Thoracic aorta (tissue), 2 donors: ENCODE measurements at places on chromosomes 5 and 9.
A peak's percentile ranks its signal among the peaks of the same experiment; 100 is the strongest.

DNA sequence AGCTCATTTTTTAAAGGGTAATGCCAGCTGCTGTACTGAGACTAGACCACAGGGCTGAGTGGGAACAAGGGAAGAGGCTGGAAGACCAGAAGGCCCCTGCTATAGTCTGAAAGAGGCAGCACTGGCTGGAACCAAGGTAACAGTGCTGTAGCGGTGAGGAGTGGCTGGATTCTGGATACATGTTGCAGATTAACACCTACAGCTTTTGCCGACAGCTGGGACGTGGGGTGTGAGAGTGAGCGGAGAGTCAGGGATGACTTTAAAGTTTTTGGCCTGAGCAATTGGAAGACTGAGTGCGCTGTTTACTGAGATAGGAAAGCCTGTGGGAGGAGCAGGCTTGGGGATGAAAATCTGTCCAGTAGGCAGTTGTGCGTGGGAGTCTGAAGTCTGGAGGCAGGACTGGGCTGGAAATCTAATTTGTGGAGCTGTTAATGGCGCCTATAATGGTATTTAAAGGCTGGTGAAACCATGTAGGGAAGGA is 26.5 kb downstream of the AQP7 start:
- no peak for DNase-seq

DNA sequence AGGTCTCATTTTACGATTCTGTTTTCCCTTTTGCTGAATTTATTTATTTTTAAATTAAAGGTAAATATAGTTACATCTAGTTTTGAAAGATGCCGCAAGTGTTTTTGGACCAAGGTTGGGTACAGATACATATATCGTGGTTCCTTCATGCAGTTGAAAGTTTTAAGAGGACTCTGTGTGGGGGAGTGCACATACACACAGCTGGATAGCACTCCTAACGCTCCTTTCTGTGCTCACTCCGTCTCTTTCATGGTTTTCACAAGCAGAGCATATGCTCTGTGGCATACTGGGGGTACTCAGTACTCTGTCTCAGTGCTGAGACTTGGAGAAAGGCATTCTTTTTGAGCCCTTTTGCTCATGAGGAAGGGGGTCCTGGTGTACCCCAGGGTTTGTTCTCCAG is 307.5 kb downstream of the DOCK8 start:
- DNase-seq = no peak

DNA sequence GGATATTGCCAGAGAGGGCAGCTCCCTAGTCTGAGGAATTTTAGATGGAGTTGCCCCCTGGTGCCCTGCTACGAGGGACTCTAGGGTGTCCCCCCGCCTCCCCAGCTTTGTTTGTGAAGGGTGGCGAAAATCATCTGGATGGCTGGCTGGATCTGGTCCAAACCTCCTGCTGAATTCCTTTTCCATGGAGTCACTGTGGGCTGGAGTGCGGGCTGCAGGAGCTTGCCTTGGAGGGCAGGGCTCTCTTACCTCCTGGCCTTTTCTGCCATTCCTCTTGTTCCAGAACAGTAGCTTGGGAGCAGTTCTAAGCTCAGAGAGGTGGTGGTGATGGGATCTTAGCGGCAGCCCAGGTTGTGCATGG is 2.1 kb downstream of the SYNPO start:
- DNase-seq = peak; percentile 77

DNA sequence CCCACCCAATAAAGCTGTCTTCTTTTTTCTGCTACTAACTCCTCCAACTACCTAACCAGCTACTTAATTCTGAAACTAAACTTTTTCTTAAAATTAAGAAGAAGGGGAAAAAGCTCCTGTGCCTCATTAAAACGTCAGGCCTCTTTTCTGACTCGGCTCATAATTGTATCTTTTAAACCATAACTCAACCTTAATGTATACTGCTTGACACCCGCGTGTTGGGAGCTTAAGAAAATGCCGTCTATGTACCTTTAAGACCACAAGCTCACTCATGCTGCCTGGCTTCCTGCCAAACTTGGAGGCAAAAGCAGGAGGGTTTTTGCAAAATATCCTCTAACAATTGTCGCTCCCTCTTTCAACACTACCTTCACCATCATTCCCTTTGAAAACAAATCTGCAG is 5.0 kb downstream of the EBF1 start:
- peak; percentile 84 for DNase-seq

- DNase-seq = no peak
Observed at GRCh38 chr5:78908173-78909061, 76.7 kb downstream of the ARSB start.

DNA sequence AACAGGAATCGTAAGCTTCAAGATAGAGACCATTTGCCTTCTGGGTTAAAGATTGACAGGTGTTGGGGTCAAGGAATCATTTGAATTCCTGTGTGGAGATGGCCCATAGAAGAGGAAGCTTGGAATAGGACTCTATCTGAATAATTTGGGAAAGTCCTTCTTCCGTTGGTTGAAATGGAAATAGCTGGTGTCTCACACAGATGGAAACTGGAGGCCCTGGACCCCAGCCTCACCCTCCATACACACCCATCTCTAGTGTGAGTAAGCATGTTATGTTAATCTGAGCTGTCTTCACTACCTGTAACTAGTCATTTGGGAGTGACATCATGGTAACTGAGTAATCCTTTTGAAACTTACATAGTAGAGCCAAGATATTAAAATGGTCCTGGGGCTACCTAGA is 184.4 kb downstream of the CD180 start:
- DNase-seq = no peak

GRCh38 chr5:85428426-85428934 is 1043.8 kb upstream of the EDIL3 start:
- DNase-seq = no peak

DNA sequence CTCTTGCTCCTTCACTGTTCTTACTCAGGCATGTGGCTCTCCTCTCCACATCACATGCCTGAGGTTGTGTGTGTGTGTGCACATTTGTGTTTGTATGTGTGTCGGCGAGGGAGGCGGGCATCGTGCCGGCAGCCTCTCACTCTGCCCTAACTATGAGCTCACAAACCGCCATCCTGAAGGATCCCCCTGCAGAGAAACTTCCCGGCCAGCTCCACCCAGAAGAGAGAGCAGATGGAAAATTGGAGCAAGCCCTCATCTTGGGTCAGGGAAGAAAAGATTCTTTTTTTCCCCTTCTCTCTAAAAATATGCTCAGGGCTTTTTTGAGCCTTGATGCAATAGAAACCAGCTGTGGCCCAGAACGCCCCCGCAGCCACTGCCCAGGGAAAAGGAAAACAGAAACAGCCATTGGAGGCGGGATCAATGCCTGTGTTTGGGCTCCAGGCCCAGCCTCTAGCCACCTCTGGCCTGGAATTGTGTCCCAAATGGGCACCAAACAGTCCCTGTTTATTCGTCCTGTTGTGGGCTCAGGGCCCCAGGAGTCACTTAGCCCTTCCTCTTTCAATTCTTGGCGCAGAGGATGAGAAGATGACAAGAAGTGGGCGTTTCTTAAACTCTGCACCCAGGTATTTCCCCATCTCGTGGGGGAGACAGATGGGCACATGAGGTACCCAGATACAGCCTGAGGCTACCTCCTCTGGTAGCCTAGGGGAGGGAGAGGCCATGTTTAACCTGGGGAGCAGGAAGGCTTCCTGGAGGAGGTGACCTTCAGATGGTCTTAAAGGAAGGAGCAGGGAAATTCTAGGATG is 151.5 kb downstream of the RGS3 start:
- DNase-seq = peak; percentile 66

- DNase-seq = no peak
Observed at GRCh38 chr9:93960221-93960970, 5.2 kb upstream of the BARX1 start.

- DNase-seq = no peak
Observed at GRCh38 chr5:86838083-86838482, 220.3 kb downstream of the COX7C start.

- DNase-seq = no peak
Observed at GRCh38 chr9:137437691-137438590, 3.2 kb downstream of the ENTPD8 start.

GRCh38 chr5:156241266-156241665 is 85.7 kb upstream of the SGCD start:
- DNase-seq = no peak

- no peak for DNase-seq
Observed at GRCh38 chr5:33936004-33936380, 194 bp upstream of the RXFP3 start.

- DNase-seq = no peak
Observed at GRCh38 chr5:58231041-58231440, 228.8 kb downstream of the PLK2 start.

- no peak for DNase-seq
Observed at GRCh38 chr5:138573223-138573622, 2.0 kb downstream of the HSPA9 start.

DNA sequence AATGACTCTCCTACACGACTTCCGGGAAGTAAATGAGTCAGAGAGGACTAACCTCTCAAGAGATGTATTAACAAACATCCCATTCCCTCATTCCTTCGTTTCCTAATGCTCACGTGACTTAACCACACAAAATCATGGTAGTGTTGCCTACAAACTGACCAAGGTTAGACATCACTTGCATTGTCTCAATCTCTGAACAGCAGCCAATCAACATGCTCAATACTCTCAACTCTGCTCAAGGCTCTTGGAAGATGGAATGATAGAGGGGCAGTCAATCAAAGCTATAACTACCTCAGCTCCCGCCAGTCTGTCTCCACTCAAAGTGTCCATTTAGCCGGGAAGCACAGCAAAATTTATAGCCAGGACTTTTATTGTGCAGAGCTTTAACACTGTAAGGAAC is 143.8 kb upstream of the PIK3R1 start:
- no peak for DNase-seq
